ENCODE measurements at places on chromosomes 3 and 15.

GRCh38 chr3:171782617-171783016 lies 27.7 kb downstream of the PLD1 start:
- DNase-seq = no peak

GRCh38 chr3:24854748-24855147 lies 360.1 kb upstream of the THRB start:
- no peak for DNase-seq

DNA sequence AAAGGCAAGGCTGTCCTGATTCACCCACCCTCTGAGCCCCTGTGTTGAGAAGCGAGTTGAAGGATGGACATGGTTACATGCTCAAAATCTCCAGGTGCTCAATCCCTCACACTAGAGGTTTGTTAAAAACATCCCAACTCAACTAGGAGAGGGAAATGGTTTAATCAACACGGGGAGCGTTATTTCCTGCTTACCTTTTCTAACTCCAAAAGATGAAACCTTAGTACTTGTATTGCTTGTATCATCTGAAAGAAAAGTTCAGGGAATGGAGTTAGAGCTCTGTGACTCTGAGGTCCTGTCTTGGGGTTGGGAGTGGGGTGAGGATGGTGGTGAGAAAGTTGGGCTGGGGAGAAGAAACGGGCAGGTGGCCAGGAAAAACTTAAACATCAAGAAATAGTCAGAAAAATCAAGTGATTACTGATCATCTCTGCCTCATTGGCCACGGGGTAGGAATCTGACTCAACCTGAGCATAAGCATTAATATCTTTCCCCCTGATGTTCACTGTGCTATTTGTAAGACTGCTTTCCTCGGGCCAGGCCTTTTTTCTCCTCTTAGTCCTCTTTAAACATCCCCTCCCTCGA lies 5.9 kb downstream of the MEIS2 start:
- no peak for DNase-seq

GRCh38 chr3:141060327-141060726 lies 9.2 kb downstream of the SPSB4 start:
- DNase-seq = no peak

- no peak for DNase-seq
These were observed 18.3 kb downstream of the PODXL2 start for GRCh38 chr3:127647166-127647844.

GRCh38 chr15:60924916-60925397 lies 304.1 kb downstream of the RORA start:
- no peak for DNase-seq

DNA sequence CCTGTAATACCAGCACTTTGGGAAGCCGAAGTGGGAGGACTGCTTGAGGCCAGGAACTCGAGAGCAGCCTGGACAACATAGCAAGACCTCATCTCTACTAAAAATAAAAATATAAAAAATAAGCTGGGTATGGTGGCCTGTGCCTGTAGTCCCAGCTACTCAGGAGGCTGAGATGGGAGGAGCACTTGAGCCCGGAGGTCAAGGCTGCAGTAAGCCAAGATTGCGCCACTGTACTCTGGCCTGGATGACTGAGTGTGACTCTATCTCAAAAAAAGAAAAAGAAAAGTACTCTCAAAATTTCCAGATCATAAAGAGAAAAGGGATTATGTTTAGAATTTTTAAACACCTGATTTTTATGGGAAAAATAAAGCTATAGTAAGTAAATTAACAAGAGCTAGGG lies 24.1 kb downstream of the SLC51A start:
- DNase-seq = no peak

- no peak for DNase-seq
These were observed 177.5 kb downstream of the PGPEP1L start for GRCh38 chr15:98830034-98830634.

DNA sequence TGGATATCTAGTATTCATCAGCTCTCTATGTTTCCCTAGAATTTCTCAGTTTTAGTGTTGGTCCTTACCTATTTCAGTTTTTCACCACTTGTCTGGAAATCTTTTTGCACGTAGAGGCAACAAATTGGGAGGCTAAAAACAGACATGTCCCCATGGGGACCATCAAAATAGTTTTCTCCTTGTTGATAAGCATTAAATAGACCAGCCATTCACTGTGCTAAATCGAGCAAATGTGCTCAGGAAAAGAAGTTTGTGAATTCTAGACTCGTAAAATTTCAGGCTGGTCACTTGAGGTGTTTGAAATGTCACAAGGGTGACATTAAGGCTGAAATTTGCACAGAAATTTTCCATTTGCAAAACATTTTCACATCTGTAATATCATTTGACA lies 102.6 kb downstream of the SPATA16 start:
- no peak for DNase-seq

DNA sequence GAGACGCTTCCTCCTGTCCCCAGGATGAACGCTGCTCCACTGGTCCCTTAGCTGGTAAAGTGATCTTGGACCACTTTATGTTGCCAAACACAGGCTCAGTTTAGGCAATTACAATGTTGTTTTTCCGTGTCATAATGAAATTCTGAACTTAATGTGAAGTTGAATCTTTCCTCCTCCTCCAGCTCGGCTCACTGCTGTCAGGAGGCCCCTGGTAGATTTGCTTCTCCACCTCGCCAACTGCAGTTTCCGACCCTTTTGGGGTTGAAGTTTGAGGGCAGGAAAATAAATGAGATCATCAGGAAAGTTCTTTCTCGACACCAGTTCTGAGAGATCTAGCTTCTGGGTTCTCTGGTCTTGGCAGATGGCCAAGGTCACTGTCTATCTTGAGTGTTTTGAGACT lies 27.8 kb downstream of the CFAP161 start:
- DNase-seq = no peak

DNA sequence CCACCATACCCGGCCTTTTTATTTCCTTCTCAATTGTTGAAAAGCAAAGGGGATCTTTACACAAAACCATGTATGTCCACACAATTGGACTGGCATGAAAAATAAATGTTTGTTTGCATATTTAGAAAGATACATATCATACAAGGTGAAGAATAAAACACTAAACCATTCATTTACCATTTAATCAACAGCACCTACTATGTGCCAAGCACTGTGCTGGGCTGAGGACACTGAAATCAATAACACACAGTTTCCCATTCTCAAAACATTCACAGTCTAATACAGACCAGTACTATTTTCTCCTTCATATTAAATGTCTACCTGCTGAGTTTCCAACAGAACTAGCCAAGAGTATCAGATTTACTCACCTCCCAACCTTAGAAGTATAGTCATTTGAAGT lies 84.7 kb downstream of the IGF2BP2 start:
- DNase-seq = no peak

DNA sequence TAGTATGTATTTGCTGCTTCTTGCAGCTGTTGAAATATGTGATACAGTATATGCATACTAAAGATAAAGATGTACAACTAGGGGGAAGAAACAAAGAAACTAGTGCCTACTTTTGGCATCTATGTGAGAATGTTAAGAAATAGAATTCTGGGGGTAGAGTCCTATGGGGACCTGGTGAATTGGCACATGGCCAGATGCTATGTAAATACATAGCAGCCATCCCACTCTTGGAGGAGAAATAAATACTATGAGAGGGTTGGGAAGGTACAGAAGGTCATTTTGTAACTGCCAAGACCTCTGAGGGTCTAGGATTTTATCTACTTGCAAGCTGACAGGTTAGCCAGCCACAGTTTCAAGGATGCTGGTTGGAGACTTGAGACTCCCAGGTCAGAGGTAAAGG lies 298.3 kb upstream of the TBL1XR1 start:
- DNase-seq = no peak

- DNase-seq = no peak
These were observed 4.3 kb downstream of the RNU6-1 start for GRCh38 chr15:67835297-67836133.

DNA sequence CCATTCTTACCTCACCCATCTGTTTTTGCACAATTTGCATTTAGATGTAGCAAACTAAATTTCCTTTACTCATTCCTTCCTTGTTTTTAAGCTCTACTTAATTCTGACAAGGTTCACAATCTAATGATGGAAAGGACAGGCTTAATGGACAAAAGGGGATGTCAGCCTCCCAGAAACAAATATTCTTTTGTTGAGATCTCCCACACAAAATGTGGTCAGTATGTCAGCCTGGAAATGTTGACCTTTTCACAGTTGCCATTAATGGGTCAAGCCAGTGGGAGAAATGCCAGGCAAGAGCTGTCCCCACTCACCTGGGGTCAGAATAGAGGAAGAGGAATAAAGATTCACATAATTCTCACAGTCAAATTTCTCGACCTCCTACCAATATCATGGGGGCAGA lies 27.0 kb downstream of the WWTR1 start:
- no peak for DNase-seq

GRCh38 chr3:24684506-24685023 lies 189.9 kb upstream of the THRB start:
- DNase-seq = no peak

DNA sequence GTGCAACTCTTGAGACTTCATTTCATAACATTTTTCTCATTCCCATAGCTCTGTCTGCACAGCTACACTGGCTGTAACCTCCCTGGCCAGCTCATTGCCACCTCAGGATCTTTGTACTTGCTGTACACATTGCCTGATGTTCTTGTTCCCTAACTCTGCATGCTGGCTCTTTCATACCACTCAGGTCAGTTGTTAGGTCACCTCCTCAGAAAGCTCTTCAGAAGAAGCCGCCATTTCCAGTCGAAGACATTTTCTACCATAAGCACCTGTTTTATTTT lies 176.2 kb downstream of the AKAP13 start:
- no peak for DNase-seq

- no peak for DNase-seq
These were observed 137.5 kb downstream of the MAGI1 start for GRCh38 chr3:65901226-65901625.

DNA sequence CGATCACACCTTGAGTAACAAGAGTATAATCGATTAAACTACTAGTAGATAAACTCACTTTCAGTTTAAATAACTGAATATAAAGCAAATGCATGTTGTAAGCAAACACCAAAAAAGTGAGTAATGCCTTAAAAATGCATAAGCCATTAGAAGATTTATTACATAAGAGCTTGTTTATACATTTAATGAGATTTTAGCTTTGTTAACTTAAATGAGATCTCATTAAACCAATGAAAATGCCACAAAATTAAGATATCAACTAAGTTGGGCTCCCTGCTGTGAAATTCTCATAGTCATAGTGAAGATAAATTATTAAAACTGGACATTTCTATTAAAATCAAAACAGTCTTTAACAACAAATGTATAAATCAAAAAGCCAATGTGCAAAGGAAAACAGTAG lies 701.2 kb downstream of the NLGN1 start:
- no peak for DNase-seq

- DNase-seq = no peak
These were observed 22.6 kb downstream of the GUCA1C start for GRCh38 chr3:108931035-108931434.

- DNase-seq = no peak
These were observed 23.6 kb upstream of the MYLK start for GRCh38 chr3:123907720-123908119.

- DNase-seq = no peak
These were observed 1.5 kb upstream of the LIPC start for GRCh38 chr15:58430224-58430787.

DNA sequence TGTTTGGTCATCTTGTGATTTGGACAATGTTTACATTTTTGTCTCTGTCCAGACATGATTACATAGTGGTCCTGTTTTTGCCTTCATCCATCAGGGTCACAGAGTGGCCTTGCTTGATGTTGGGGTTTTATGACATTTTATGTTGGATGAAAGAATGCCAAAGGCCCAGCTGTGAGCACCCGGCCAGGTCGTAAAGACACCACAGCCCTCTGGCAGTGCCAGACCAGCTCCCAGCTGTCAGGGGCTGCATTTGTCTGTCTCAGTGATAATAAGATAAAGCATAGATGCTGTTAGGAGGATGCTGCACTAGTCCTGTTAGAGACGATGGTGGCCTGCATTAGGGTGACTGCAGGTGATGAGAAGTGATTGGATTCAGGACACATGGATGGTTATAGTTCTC lies 117.5 kb downstream of the FAM174B start:
- no peak for DNase-seq

- no peak for DNase-seq
These were observed 95.5 kb upstream of the PRR23E start for GRCh38 chr3:127097481-127097880.

DNA sequence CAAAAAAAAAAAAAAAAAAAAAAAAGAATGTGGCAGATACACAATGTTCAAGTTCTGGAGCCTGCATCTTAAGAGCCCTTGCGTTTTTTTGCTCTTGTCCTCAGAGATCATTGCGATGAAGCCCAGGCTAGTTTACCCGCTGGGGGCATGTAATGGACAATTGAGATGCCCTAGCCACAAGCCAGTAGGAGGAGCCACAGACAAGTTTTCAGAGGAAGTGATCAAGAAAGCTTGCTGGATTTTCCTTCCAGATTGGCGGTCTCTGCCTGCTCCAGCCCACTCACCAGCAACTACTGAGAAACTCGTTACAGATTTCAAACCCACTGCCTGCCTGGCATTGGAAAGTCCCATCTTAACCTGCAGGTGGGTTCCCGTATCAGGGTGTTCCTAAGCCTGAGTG lies 192.1 kb upstream of the EOMES start:
- no peak for DNase-seq

- DNase-seq = peak; percentile 67
These were observed 21.3 kb upstream of the DAPK2 start for GRCh38 chr15:64067564-64068030.

- DNase-seq = no peak
These were observed 301.7 kb upstream of the RORA start for GRCh38 chr15:61530769-61531168.

DNA sequence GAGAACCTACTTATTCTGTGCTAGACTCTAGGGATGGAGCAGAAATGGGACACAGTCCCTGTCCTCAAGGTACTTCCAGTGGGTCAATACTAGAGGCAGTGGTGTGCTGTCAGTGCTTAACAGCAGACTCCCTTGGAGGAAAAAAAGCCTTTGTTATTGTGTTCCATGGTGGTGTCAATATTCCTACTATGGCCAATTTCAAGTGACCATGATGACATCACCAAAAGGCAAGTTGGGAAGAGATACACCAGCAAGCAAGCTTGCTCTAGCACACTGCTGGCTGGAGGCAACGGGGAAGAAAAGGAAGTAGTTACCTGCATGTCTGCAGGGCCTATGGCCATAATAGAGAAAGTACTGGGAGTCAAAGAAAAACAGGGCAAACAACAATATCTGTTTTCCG lies 89.6 kb upstream of the ETV5 start:
- DNase-seq = no peak

DNA sequence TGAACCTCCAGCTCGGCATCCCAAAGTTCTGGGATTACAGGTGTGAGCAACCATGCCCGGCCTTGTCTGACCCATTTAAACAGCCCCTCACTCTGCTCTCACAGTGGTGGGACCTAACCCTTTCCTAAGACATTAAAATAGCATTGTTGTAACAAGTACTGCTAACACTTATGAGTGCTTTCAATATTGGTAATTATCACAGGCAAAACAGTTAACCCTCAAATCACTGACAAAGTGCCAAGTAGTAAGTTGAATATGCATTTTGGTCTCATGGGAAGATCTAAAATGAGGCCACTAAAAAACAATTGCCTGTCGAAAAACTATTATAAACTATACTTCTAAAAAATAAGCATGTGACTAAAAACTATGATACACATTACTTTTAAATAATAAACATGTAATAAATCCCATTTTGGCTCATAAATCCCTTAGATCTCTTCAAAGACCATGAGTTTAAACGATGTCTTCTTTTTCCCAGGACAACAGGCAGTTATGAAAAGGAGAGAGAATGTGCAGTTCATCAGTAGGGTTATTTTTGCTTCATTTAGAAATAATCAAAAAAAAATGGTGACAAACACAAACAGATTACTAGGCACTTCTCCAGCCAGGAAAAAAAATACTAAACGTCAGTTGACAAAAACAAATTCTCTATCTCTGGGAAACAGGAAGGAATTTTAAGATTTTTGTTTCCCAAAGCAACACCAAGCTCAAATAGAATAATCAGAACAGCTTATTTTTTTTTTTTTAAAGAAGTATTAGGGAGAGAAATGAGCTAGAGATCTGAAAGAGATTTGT lies 95.4 kb downstream of the RFTN1 start:
- no peak for DNase-seq
